Activated T-helper 2 cell treated with anti-CD3 and anti-CD28 coated beads, Interferon-gamma antibody, Interleukin-2, Interleukin-4, amounts not matched to agents 10 μg/mL and 5 μg/mL and 100 μg/mL, durations not matched to agents 14 hours and 24 hours and 36 hours (primary cell): ENCODE measurements at places on chromosomes 2 and 18.

- no peak for DNase-seq
Observed at GRCh38 chr2:235049069-235049468, 97.3 kb downstream of the SH3BP4 start.

DNA sequence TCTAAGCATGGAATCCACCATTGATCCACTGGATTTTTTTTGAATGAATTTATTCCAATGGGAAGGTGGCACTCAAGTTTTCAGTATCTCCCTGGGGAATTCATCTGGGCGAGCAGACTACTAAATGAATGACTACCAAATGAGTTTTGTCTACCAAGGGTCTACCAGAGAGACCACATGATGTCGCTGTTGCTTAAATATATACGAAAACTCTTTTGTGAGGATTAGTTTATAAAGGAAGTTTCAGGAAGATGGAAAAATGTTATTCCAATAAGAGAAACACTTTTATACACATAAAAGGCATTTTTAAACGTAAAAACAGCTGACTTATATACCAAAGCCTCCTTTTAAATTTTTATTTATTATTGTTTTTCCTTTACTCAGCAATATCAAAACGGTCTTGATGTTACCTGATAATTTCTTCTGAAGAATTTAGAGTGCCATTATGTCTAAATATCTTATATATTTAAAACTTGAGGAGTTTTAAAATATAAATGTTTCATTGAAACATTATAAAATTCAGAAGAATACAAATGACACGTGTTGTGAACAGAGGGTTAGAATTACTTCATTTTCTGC, 139.7 kb downstream of the HRH4 start:
- no peak for DNase-seq

GRCh38 chr18:3044931-3045698, 32.2 kb upstream of the LPIN2 start:
- no peak for DNase-seq

DNA sequence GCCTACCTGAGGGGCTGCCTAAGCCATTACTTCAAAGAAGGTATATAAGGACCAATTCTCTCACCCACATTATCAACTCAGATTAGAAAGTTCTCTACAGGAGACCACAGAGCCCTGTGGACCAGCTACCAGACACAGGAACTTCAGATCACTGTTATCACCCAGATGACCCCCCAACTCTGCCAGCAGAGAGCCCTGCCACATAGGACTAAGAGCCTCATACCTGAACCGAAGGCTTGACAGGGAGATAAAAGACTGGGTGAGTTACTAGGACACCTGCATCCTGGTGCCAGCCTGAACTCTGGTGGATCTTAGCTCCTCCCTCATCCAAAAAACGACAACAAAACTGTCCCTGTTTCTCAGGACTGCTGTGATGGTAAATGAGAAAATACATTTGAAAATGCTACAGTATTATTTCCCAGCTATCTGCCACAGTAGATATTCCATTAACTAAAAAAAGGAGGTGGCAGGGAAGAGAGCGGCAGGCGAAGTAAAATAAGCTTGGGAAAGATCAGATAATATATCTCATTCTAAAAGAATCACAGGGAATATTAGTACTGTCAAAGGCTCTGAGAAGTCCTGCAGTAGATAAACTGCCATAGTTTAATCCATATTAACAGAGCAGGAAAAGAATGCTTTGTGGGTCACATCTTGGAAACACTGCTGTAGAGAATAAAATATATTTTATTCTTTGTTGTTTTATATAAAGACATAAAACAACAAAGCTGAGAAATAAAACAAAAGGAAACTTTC, 79.7 kb downstream of the STK39 start:
- no peak for DNase-seq

- no peak for DNase-seq
Observed at GRCh38 chr18:74817576-74817975, 219.9 kb downstream of the ZNF407 start.

- no peak for DNase-seq
Observed at GRCh38 chr18:67511840-67512239, 4.7 kb downstream of the DSEL start.

DNA sequence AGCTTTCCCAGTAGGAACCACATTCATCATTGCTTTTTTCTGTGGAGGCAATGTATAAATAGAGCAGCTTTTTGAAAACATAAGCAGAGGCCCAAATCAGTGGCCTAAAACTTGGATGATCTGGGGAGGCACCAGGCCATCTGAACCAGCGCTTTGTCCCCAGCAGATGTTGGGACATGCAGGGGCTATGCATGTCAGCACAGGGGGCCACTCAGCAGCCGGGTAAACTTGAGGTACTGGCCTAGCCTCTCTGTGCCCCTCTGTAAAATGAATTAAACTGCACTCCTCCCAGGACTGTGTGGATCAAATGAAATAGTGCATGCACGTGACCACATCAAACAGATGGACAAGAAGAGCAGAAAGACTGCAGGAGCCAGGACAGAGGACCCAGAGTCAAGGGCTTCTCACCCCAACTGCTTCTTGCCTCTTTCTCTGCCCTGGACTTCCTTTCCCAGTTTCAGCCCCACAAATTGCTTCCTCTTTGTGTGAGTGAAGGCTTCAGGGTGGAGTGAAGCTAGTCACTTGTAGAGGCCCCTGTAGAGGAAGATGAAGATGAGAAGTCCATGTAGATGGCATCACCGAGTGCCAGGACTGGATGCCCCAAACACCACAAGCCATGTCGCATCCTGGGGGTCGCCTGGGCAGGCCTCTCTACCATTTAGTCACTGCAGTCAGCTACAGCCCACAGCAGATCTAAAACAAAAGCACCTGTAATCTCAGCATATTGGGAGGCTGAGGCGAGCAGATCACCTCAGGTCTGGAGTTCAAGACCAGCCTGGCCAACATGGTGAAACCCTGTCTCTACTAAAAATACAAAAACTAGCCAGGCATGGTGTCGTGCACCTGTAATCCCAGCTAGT, 53.2 kb downstream of the IMPA2 start:
- no peak for DNase-seq

GRCh38 chr2:170088776-170089175, 89.2 kb upstream of the MYO3B start:
- DNase-seq, result no peak

- peak; percentile 28 for DNase-seq
Observed at GRCh38 chr2:168490015-168490874, 34.2 kb downstream of the CERS6 start.

DNA sequence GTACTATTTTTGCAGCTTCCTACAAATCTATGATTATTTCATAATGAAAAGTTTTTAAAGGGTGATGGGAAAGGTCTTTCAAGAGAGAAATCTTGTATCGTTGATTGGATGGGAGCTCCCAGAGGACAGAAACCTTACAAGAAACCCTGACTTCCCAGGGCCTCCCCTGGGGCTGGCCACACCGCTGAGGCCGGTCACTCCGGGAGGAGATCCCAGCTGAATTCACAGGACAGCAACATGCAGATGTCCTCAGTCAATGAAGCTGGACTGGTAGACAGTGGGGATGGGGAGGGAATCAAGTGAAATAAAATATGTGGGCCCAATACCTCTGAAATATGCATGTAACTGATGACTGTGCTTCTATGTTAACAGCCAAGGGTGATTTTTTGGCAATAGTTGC, 135.6 kb downstream of the TFCP2L1 start:
- DNase-seq, result no peak

- no peak for DNase-seq
Observed at GRCh38 chr2:138474100-138474825, 27.3 kb upstream of the SPOPL start.

- DNase-seq, result no peak
Observed at GRCh38 chr2:120600786-120601185, 134.9 kb upstream of the GLI2 start.

GRCh38 chr2:220506466-220506865, 879.0 kb downstream of the SLC4A3 start:
- DNase-seq, result no peak

DNA sequence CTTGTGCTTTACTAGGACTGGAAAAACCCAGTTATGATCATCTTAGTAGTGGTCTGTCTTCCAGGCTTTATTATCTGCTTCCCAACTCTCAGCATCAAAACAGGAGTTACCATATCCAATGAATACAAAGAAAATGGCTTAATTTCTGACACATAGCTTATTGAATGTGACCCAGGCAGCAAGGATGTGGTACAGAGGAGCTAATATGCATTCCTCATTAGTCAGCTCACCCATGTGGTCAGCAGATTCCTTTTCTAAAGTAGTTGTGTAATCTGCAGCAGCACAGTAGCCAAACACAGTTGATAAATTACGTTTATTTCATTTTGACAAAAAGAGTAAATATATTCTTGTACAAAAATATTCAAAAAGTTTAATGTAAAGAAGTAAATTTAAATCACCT, 43.6 kb downstream of the TSPYL6 start:
- no peak for DNase-seq

- peak; percentile 12 for DNase-seq
Observed at GRCh38 chr18:47120428-47120827, 29.9 kb downstream of the HDHD2 start.

DNA sequence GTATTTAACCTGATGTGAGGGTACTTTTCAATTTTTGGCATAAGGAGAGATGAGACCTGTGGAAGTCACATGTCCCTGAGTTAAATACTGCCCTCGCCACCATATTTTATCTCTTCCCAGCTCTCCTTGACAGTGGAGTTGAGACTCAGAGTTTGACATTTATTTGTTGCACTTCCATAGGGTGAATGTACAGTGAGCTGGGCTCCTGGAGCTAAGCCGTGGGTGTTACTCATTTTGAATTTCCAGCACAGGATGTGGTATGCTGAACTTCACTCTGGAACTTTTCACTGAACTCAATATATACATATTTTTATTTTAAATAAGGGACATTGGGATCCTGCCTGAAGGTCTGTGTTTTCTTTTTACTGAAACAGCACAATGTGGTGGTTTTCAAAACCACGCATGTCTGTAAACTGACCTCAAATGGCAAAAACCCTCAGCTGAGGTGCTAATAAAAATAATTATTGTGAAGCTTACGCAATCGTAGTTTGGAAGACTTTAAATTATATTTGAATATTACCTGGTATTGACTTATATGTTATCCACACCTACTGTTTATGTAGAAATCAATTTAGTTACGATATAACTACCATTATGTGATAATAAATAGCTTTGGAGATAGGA, 12.1 kb downstream of the RNF144A start:
- DNase-seq, result no peak

- no peak for DNase-seq
Observed at GRCh38 chr18:51437280-51438271, 240.1 kb upstream of the MEX3C start.

DNA sequence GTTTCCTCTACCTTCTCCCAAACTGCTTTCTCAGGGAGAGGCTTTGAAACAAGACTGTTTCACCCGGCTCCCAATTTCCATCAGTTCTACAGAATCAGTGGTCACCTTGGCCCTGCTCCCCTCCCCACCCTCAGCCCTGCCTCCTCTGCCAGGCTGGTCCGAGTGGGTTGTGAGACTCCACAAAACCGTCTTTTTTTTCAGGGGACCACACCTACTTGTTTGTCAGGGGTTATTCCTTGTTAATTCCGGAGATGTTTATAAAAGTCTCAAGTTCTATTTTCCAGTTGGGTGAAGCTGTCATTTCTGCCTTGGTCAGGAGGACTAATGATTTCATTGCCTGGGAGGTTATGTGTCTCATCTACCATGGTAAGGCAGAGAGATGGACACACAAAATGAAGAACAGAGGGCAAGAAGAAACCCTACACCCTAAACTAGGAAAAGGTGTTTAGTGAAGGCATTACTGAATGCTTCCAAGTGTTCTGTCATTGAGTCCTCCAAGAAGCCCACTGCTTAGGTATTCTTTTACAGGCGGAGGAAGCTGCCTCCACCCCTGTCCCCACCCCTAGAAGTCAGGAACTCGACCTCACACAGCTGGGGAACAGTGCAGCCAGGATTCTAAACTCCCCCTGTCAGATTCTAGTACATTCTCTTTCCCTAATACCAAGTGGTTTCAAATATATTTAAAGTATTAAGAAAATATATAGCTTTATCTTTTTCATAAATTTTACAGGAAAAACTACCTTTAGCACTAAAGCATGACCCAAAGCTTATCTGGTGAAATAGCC, 46.3 kb downstream of the COPS8 start:
- DNase-seq, result no peak

DNA sequence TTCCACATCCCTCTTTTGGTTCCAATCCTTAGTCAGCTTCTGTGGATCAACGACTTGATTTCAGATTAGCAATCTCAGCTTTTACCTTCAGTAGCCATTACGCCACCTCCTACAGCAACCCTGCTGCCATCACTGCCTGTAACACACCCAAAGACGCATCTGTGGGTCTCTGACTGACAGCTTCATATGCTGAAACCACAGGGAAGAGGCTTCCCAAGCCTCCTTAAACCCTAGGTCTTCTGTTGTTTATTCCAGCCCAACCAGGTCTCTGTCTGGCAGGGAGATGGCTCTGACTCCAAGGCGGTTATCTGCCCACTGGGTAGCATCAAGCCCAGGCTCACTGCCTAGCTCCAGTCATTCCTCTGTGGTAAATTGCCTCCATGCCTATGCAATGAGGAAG, 28.6 kb upstream of the TRIB2 start:
- DNase-seq, result no peak

DNA sequence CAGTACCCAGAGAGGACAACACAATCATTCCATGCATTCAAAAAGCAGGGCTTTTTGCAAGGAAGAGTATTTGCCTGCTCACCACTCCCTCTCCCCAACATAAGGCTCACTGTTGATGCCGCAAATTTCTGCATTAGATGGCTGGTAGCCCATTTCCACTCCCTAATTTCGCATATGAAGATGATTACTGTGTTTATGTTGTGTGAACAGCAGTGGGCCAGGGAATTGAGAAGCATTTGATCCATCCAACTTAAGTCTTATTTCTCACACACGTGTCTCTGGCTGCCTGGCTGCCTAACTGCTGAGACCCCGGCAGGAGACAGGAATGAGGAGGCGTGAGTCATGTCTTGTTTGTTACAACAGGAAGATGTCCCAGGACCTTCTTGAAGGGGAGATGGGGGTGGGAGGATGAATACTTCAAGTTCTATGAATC, 294.1 kb downstream of the ALK start:
- DNase-seq, result no peak

- DNase-seq, result no peak
Observed at GRCh38 chr18:55868909-55869308, 280.9 kb upstream of the TCF4 start.

DNA sequence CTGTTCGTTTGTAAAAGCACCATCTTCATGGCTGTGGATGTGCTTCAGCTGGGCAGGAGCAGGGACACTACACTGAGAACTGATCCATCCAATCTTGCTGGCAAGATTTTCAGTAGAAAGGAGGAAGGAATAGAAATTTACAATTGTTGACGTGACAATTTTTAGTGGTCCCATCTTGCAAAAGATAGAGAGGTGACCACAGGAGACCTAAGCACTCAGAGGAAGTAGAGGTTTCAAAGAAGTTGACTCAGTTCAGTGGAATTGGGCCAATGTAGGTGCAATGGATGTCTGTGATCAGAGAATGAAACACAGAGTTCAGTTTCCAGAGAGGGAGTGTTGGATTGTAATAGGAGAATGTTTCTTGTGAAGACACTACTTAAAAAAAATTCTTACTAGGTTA, 1.4 kb downstream of the UGT1A5 start:
- no peak for DNase-seq

DNA sequence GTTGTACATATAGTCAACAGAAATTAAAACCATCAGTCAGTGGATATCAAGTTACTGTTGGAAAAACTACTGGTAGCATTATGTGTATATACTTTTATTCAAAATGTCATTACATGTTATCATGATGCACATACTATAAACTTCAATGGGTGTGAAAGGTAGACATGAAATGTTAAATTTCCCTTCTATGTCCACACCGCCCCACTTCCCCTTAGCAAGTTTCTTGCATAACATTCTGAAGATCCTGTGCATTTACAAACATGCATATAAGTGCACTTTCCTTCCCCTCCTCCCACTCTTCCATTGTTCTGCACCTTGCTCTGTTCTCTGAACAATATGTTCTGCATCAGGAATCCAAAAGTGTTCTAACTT, 16.6 kb upstream of the HK2 start:
- DNase-seq, result no peak

GRCh38 chr2:196657333-196657732, 17.8 kb downstream of the CCDC150 start:
- DNase-seq, result no peak
